ENCODE measurements at places on chromosomes 12 and 14. TPM values are rescaled to one million over a fixed set of nuclear protein-coding genes. Genes with fewer than 3 reads are reported as not detected.

The CMKLR1 gene
- total RNA-seq: 7.5 TPM

The ETFBKMT gene
- not detected for total RNA-seq

The CD4 gene
- 7.2 TPM for total RNA-seq

The HCAR1 gene
- 2.0 TPM for total RNA-seq

The OTX2 gene
- not detected for total RNA-seq

- DNase-seq: peak; percentile 77
- H3K4me1 ChIP-seq: peaks cover 72% of the 10 kb centered on the region
- no peaks in the 10 kb centered on the region for H3K27me3 ChIP-seq
- H3K27ac ChIP-seq: peak overlapping the region; percentile 91
These were observed 121.6 kb downstream of the SCARB1 start for GRCh38 chr12:124742111-124742510.

DNA sequence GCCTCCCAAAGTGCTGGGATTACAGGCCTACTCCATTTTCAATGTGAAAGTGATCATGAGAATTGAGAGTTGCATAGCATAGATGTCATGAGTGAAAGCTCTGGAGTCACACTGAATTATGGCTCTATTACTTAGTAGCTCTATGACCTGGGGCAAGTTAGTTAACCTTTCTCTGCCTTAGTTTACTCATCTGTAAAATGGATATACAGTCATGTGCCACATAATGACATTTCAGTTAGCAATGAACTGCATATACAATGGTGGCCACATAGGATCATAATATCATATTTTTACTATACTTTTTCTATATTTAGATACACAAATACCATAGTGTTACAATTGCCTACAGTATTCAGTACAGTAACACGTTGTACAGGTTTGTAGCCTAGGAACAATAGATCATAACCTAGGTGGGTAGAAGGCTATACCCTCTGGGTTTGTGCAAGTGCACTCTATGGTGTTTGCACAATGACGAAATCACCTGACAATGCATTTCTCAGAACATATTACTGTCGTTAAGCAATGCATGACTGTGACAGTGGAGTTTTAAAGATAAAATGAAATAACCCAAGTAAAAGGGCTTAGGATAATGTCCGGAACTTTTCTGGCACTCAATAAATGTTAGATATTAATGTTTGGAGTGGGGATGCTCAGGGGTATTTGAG, 53.1 kb downstream of the ZFYVE26 start:
- no peaks in the 10 kb centered on the region for H3K27me3 ChIP-seq
- no peak overlapping the region for H3K4me3 ChIP-seq
- peaks cover 39% of the 10 kb centered on the region for H3K36me3 ChIP-seq
- DNase-seq: no peak

GRCh38 chr12:106227641-106228319, 20.0 kb downstream of the CKAP4 start:
- peak overlapping the region; percentile 34 for H3K27ac ChIP-seq
- no peaks in the 10 kb centered on the region for H3K27me3 ChIP-seq
- H3K36me3 ChIP-seq: no peaks in the 10 kb centered on the region
- peak; percentile 69 for DNase-seq

DNA sequence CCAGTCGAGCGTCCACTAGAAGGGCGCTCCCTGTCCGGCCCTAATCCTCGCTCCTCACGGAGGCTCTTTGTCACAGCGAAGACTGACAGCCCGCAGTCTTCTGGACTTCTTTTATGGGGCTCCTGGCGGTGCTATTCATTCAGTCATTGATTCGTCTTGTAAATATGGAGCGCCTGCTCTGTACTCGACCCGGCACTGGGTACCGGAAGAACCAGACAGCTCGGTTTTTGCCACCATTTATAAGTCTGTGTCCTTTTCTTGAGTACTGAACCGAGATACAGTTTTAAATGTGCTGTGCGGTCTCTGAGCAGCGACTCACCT, 570 bp downstream of the DMAC2L start:
- peaks cover 3% of the 10 kb centered on the region for H3K36me3 ChIP-seq
- no peaks in the 10 kb centered on the region for H3K27me3 ChIP-seq
- no peak for DNase-seq
- peak overlapping the region; percentile 90 for H3K27ac ChIP-seq

- peaks cover 44% of the 10 kb centered on the region for H3K4me1 ChIP-seq
- peaks cover 71% of the 10 kb centered on the region for H3K27me3 ChIP-seq
- H3K36me3 ChIP-seq: no peaks in the 10 kb centered on the region
- DNase-seq: no peak
- H3K4me3 ChIP-seq: no peak overlapping the region
These were observed 847 bp upstream of the WNT10B start for GRCh38 chr12:48972213-48972951.

DNA sequence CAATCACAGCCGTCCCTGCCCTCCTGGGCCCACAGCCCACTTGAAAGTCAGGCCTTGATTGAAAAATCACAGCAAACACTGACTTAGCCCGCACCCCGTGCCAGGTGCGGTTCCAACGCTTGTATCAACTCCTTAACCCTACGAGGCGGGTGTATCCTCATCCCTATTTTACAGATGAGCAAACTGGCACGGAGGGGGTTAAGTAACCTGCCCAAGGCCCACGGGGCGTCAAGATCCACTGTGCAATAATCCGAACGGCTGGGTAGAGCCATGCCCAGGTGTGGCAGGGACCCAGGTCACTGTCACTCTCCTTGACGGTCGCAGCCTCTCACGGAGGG, 583 bp downstream of the DNAH10 start:
- H3K27me3 ChIP-seq: peaks cover 14% of the 10 kb centered on the region
- peaks cover 16% of the 10 kb centered on the region for H3K4me1 ChIP-seq
- no peak overlapping the region for H3K27ac ChIP-seq
- no peak for DNase-seq

DNA sequence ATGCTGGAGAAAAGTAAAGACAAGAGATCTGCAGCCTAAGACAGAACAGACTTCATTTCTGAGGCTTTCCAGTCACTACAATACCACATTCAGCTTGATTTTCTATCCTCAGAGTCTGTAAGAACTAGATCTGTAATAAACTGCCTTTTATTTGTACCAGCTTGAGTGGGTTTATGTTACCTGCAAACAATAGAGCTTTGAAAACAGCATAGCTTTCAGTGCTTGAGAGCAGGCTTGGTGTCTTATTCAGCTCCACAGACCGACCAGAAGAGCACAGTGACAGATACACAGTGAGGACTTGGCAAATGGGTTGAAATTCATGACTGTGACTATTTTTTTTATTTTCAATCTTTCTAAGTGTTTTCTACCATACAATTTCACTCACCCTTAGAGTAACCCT, 207.8 kb upstream of the OTX2 start:
- DNase-seq: no peak
- no peaks in the 10 kb centered on the region for H3K36me3 ChIP-seq
- no peaks in the 10 kb centered on the region for H3K4me1 ChIP-seq

DNA sequence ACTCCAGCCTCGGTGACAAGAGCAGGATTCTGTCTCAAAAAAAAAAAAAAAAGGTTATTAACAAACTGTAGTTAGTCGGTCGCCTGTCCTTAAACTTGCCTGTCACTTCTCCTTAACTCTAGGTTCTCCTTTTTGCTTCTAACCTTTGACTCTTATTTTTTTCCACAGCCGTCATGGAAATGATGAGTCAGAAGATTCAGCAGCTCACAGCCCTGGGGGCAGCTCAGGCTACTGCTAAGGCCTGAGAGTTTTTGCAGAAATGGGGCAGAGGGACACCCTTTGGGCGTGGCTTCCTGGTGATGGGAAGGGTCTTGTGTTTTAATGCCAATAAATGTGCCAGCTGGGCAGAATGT, 418 bp upstream of the MYG1 start:
- peaks cover 15% of the 10 kb centered on the region for H3K36me3 ChIP-seq
- H3K27ac ChIP-seq: peak overlapping the region; percentile 75
- peak; percentile 67 for DNase-seq
- peak overlapping the region; percentile 99 for H3K4me3 ChIP-seq
- H3K27me3 ChIP-seq: no peaks in the 10 kb centered on the region

- no peaks in the 10 kb centered on the region for H3K27me3 ChIP-seq
- peak; percentile 81 for DNase-seq
- no peaks in the 10 kb centered on the region for H3K36me3 ChIP-seq
- H3K4me1 ChIP-seq: no peaks in the 10 kb centered on the region
- H3K27ac ChIP-seq: no peak overlapping the region
These were observed 258.6 kb downstream of the MSRB3 start for GRCh38 chr12:65536876-65537681.

DNA sequence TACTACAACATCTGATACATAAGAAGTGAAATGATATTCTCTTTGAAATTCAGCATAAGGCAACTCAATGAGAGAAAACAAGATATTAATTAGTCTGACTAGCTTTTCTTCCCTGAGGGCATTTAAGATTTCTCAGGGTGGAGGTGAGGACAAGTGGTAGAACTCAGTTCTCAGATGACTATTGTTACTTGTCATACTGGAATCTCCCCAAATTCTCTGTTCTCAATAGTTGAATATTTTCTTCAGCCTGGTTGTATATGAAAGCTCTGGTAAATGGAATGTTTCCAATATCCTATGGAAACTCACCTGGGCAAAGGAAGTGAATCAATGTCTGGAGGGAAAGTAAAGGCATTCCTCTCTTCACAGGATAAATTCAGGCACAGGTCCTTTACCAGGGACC, 18.2 kb upstream of the ITGA5 start:
- H3K4me1 ChIP-seq: peaks cover 7% of the 10 kb centered on the region
- no peaks in the 10 kb centered on the region for H3K36me3 ChIP-seq

- H3K27me3 ChIP-seq: no peaks in the 10 kb centered on the region
- peaks cover 4% of the 10 kb centered on the region for H3K4me1 ChIP-seq
- no peak for DNase-seq
- H3K27ac ChIP-seq: peak overlapping the region; percentile 52
These were observed 165.7 kb downstream of the CAND1 start for GRCh38 chr12:67434671-67435370.

- H3K4me3 ChIP-seq: no peak overlapping the region
- no peaks in the 10 kb centered on the region for H3K27me3 ChIP-seq
- no peaks in the 10 kb centered on the region for H3K36me3 ChIP-seq
- no peak for DNase-seq
- no peaks in the 10 kb centered on the region for H3K4me1 ChIP-seq
These were observed 32.2 kb downstream of the HMGA2 start for GRCh38 chr12:65856521-65856920.

DNA sequence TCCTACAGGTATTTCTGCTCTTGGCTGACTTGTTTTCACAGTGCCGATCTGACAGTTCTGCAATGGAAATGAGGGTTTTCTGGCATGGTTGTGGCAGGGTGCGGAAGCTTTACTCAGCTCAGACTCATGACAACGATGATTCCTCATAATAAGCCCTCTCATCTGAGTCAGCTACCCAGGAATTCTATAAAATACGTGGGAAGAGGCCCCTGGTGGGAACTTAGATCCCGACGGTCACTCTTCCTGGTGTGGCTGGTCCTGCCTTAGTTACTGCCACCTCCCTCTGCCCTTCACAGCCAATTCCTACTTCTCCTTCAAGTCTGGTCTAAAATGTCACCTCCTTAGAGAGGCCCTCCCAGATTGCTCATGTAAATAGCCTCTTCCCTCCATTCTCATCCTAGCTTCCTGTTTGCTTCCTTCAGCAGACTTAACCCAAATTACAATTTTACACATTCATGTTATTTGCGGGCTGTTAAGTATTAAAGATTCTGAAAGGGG, 104.2 kb upstream of the MAP1LC3B2 start:
- no peak for DNase-seq
- peaks cover 24% of the 10 kb centered on the region for H3K4me1 ChIP-seq
- H3K36me3 ChIP-seq: no peaks in the 10 kb centered on the region
- peak overlapping the region; percentile 84 for H3K27ac ChIP-seq
- no peak overlapping the region for H3K4me3 ChIP-seq

- no peaks in the 10 kb centered on the region for H3K36me3 ChIP-seq
- peak overlapping the region; percentile 81 for H3K27ac ChIP-seq
- peaks cover 9% of the 10 kb centered on the region for H3K4me1 ChIP-seq
These were observed 265.0 kb downstream of the DUSP6 start for GRCh38 chr12:89087149-89087825.

GRCh38 chr14:102158797-102159196, 19.1 kb downstream of the WDR20 start:
- no peak overlapping the region for H3K4me3 ChIP-seq
- no peaks in the 10 kb centered on the region for H3K27me3 ChIP-seq
- peaks cover 6% of the 10 kb centered on the region for H3K36me3 ChIP-seq
- H3K4me1 ChIP-seq: peaks cover 13% of the 10 kb centered on the region

DNA sequence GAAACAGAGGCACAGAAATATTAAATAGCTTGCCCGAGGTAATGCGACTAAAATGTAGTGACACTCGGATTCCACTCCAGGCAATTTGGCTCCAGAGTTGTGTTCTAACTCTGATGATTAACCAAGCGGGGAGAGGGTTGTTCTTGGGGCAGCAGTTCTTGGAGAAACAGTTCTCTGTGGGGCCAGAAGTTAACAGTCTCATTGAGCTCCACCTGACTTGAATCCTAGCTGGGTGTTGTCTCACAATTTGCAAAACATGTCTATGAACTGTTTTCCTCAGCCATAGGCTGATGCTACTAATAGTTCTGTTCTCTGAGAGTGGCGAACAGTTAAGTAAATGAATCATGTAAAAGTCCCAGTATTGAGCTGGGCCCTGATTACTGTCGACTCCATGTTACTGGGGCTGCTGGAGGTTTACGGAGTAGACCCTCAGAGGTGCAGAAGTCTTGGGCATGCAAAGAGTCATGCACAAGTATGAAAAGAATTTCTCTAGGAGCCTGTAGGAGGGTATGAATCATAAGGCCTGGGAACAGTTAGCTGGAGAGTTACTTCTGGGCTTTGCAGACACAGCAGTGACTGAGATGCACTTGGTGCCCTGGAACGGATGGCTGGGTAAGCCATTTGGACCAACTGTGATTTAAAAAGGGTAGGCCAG, 15.4 kb upstream of the NIN start:
- H3K27ac ChIP-seq: no peak overlapping the region
- H3K4me1 ChIP-seq: no peaks in the 10 kb centered on the region
- H3K27me3 ChIP-seq: no peaks in the 10 kb centered on the region
- DNase-seq: no peak
- H3K36me3 ChIP-seq: no peaks in the 10 kb centered on the region
- H3K4me3 ChIP-seq: no peak overlapping the region

GRCh38 chr12:22163594-22163993, 117.6 kb downstream of the CMAS start:
- no peak overlapping the region for H3K27ac ChIP-seq
- no peaks in the 10 kb centered on the region for H3K36me3 ChIP-seq
- no peaks in the 10 kb centered on the region for H3K4me1 ChIP-seq
- no peak overlapping the region for H3K4me3 ChIP-seq
- H3K27me3 ChIP-seq: no peaks in the 10 kb centered on the region
- no peak for DNase-seq

DNA sequence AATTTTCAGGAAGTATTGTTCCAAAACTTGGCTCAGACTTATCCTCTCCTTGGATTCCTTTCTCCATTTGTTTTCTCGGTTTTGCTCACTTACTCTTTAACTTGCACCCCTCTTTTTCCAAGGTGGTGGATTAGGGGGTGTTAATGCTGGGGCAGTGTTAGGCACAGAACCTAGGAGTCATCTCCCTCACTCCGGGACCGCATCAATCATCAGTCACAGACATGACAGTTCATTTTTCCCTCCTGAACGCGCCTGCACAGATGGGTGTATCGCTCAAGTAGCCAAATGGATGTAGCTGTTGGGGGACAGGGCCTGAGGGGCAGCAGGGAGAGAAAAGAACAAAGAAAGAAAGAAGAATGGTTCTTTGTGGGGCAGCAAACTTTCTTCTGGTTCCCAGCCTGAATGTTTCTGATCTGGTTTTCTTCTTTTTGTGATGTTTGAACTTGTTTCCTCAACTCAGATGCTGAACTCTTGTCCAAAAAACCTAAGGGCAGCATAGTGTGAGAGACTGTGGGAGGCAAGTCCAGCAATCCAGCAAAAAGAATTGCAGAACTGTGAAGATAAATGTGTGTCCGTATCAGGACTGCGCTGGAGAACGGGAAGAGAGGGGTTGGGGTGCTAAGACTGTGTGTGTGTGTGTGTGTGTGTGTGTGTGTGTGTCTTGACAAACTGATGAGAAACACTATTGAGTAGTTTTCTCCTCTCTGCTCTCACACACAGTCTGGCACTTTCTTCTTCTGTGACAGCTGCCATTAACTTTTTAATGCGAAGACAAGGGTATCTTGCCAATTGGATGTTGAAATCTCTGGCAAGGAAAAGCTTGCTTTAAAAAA, 131.1 kb downstream of the FBXL14 start:
- no peaks in the 10 kb centered on the region for H3K27me3 ChIP-seq
- H3K4me1 ChIP-seq: no peaks in the 10 kb centered on the region
- H3K36me3 ChIP-seq: peaks cover 5% of the 10 kb centered on the region
- DNase-seq: no peak
